ENCODE measurements at places on chromosomes 7 and 10. TPM values are rescaled to one million over a fixed set of nuclear protein-coding genes. Genes with fewer than 3 reads are reported as not detected.
A peak's percentile ranks its signal among the peaks of the same experiment; 100 is the strongest.

DNA sequence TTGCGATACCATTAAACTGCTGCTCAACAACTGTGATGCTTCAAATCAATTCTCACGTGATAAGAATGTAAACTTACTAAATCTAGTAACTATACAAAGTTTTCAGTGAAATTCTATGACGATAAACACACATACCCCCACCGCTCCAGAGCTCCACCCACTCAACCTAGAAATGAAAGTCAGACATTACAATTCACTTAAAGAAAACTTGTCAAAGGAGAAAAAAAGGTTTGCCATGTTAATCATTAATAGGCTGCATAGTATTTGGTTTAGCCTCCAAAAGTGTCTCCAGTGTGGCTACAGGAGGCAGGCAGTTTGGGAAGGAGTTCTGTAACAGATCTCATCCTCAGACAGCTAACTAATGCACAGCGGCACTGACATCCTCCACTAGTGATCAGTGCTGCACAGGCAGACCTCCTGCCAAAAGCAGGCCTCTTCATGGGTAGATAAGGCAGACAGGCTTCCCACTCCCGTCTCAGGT lies 3.1 kb downstream of the HERPUD2 start:
- DNase-seq = no peak

DNA sequence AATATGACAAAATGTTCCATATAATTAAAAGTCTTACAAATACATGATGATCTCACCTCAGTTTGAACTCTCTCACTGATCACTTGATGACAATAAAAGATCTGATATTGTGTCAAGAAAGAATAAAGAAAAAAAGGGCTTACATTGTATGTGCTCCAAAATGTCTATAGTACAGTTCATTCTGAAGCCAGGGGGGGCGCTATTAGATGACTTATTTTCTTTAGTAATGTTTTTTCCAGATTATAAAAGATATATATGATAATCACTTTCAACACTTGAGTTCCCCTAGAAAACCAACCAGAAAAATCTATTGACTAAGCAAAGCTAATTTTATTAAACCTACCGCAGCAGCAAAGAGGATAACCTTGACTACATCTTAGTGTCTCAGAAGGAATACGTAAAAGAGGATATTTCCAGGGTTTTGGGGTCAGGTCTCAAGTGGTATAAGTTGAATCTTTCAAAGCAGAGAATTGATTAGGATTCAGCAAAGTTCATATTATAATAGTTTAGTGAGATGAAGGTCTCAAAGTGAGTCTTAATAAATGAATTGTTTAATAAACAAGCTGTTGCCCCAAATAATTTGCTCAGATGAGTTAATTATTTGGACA lies 55.8 kb downstream of the PTN start:
- DNase-seq = no peak

- no peak for DNase-seq
These were observed 130.6 kb downstream of the SPAG6 start for GRCh38 chr10:22475651-22476600.

DNA sequence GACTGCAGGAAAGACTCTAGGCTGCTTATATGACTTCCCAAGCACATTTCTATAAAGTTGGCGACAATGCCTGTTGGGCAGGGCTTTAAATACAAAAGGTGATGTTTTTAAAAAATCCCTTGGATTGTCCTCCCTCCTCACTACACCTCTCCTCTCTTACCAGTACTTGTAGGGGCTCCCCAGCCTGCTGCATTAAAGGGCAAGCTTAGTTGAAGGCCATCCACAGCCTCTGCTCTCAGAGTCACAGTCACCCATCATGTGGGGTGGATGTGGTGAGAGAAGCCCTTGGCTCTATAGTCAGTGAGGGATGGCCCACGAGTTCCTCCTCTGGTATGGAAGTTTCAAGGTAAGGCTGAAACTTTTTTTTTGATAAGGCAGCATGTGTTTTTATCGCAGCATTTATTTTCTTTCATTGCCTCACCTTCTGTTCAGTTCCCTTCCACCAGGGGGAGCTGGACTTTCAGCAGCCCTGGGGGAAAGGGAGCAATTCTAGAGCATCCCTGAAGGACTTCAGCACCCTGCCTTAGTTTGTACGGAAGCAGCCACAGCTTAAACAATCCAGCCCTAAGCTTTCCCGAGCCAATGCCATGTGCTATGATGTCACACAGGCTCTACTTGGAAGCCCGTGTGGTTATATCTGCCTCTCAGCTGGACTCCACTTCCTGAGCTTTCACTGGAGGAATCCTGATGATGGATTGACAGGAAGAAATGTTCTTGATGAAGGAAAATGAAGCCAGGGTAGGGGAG lies 131.9 kb downstream of the CALCR start:
- no peak for DNase-seq

- DNase-seq = no peak
These were observed 197.3 kb downstream of the PPP1R9A start for GRCh38 chr7:95104739-95105138.

GRCh38 chr7:12722636-12723605 lies 35.5 kb downstream of the ARL4A start:
- DNase-seq = no peak

GRCh38 chr10:125333769-125334168 lies 173.4 kb upstream of the CTBP2 start:
- DNase-seq = no peak

DNA sequence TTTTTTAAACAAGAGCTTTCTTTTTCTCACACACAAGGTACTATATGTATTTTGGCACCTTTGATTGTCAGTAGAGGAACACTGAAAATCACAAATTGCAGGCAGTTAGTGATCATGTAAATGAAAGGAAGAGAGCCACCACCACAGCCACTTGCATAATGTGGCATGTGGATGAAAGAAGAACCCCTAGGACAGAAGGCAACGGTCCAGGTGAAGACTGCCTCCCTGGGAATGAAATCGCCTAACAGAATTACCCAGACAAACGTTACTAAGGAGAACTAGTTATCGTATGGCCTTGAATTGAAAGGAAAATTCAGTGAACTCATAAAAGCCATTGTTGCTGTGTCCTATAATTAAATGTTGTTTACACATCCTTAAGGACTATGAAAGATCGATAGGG lies 41.2 kb upstream of the PTPRZ1 start:
- DNase-seq = no peak

DNA sequence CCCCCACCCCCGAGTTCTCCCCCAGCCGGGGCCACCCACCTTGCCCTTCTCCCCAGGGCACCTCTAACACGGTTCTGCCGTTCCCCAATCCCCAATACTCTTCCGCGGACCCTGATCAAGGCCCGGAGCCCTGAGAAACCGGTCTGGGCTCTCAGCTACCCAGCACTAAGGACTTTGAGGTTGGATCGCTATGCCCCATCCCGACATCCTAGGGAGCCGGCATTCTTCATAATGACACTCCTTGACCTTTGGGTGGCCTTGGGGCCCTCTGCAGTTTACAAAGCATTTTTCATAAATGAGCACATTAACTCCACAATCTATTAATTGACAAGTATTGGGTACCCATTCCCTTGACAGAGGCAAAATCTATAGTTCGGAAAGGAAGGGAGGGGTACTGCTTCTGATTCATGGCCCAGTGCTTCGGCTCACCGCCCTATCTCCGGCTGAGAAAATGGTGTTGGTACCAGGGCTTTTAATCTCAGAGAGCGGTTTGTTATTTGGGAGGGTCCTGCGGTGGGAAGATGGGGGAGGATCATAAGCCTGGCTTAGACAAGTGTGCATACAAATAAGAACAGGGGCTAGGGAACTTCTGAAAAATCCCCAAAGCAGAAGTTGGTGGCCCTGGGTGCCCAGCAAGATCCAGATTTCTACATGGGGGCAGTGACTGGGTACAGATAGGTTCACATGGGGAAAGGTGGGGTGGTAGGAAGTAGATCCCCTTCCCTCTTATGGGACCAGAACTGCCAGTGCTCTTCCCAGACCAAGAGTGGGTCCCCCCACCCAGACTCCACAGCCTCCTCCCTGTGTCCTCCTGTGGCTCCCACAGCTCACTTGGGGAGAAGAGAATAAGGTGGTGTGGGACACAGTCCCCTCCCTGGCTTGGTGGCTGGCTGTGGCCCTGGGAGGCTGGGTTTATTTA lies 3.2 kb downstream of the IMPDH1 start:
- DNase-seq = peak; percentile 40

GRCh38 chr7:157871681-157872080 lies 534.9 kb downstream of the DNAJB6 start:
- no peak for DNase-seq

GRCh38 chr10:13356392-13356791 lies 8.3 kb upstream of the SEPHS1 start:
- no peak for DNase-seq

DNA sequence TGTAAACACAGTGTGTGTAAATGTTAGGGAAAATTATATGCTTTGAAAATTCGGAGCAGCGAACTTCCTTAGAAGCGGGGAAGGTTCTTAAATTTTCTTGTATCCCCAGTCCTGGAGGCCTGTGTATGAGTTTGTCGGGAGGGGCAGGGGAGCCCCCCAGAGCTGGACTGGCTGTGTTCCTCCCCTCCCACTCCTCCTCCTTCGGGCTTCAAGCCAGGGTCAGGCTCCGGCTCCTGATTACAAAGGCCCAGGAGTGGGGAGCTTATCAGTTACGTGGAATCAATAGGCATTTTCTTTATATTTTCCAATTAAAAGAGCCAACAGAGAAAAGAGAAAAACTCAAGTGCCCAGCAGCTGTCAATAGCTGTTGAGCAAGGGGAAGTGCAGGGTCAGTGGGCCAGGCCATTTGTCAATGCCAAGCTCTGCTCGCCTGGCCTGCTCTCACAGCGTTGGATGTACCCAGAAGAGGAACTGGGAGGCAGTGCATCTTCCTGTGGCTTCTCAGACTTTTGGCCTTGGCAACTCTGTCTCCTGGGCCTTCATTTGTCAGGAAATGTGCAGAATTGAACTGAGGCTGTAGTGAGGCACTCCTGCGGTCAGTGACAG lies 156.9 kb upstream of the PCBD1 start:
- DNase-seq = peak; percentile 39

- no peak for DNase-seq
These were observed 52.5 kb upstream of the LHFPL3 start for GRCh38 chr7:104275900-104276299.

DNA sequence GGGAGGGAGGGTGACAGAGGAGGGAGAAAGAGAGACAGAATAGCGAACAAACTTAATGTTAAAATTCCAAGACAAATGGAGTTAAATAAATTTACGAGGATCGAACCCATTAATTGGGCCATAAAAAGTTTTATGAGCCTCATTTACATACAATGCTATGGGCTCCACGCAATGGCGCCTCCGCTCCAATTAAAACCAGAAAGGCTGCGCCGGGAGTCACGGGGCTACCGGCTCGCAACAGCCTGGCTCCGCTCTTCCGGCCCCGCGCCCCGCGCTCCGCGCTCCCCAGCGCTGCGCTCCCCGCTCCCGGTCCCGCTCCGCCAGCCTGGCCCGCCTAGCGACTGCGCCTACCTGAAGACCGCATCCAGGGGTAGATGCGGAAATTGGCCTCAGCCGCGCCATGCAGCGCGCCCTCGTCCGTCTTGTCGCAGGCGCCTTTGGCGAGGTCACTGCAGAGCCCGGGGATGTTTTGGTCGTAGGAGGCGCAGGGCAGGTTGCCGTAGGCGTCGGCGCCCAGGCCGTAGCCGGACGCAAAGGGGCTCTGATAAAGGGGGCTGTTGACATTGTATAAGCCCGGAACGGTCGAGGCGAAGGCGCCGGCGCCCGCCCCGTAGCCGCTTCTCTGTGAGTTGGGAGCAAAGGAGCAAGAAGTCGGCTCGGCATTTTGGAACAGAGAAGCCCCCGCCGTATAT lies 513 bp downstream of the HOXA7 start:
- no peak for DNase-seq

DNA sequence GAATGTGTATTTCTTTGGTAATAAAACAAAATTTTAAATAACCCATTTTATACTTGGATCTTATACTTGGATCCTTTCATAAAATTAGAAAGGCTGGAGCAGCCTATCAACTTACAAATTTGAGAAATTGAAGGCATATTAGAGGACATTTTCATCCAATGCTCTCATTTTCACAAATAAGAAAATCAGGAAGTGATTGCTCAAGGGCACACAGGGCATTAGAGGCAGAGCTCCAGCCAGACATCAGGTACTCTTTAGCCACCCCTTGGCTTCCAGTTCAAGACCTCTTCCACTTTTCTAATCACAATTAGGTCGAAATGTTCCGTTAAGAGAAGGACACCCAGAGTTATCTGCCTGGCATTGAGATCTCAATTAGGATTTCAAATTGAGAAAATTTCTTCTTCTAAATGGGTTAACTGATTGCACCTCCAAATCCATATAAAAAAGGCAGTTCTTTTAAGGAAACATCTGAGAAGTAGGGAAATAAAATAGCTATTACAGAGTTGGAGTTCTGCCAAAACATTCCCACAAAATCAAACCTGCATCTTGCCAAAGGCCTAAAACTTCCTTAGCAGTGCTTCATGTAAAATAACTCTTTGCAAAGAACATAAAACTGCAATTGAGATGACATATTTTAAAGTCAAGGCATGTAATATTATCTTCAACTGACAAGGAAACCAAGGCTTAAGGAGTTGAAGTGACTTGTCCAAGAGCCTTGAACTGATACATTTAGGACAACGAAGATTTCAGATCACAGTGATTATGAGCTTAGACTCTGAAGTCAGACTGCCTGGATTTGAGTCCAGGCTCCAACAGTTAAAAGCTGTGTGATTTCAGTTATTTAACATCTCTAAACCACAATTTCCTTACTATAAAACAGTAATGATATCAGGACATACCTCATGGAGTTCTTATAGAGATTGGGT lies 2.4 kb downstream of the ACTA2 start:
- no peak for DNase-seq

GRCh38 chr7:37916673-37917660 lies at the start of gene SFRP4:
Gene SFRP4, minus strand, starts transcription at chr7:37916817. Its CDS starts 280 bp downstream, at chr7:37916537.
- DNase-seq = peak; percentile 88

GRCh38 chr7:120180221-120180620 lies 92.8 kb upstream of the KCND2 start:
- DNase-seq = no peak

- no peak for DNase-seq
These were observed 86.2 kb downstream of the FAM13C start for GRCh38 chr10:59276133-59276532.

DNA sequence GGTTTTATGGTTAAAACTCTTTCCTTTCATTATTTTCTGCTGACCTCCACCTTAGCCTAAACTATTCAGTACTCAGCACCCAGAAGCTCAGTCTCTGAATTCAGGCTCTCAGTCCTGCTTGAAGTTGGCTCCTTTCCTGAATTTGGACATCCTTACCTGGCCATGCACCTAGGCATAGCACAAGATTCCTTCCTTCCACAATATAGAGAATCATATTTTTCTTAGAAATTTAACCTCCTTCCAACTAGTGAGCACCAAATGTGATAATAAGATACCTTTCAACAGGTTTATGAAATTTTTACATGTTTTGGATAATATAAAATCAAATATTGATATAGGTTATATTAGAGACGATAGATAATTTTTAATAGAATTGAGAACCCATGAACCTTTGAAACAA lies 905.6 kb upstream of the GHITM start:
- no peak for DNase-seq

Gene PLEKHS1
- 0.21 TPM for total RNA-seq

Gene COBL
- total RNA-seq = 1.5 TPM

Gene TRPV5
- not detected for total RNA-seq

Gene LRRC4
- 11.2 TPM for total RNA-seq

Gene MCM10
- total RNA-seq = 0.78 TPM

Gene GIMAP7
- total RNA-seq = 41.8 TPM

Gene CALCR
- not detected for total RNA-seq

Gene DGKI
- total RNA-seq = 6.8 TPM

Gene PVRIG
- total RNA-seq = 2.1 TPM

Gene ECD
- total RNA-seq = 23.7 TPM

Gene TAS2R41
- total RNA-seq = 1.0 TPM

Gene IKZF1
- total RNA-seq = 13.5 TPM

Gene WIPF3
- total RNA-seq = 2.1 TPM

Data from aorta (tissue), 5 donors.